ENCODE measurements at places on chromosomes 12 and 14. TPM values are rescaled to one million over a fixed set of nuclear protein-coding genes. Genes with fewer than 3 reads are reported as not detected.
A peak's percentile ranks its signal among the peaks of the same experiment; 100 is the strongest.

The PDE3A gene
- 1.6 TPM for total RNA-seq

The PDZRN4 gene
- not detected for total RNA-seq

The KLRK1 gene
- total RNA-seq: not detected

The SIX6 gene
- not detected for total RNA-seq

The PTGDR gene
- total RNA-seq: not detected

The PCED1B gene
- total RNA-seq: 9.0 TPM

The OR4K1 gene
- total RNA-seq: not detected

The CD163L1 gene
- 1.7 TPM for total RNA-seq

DNA sequence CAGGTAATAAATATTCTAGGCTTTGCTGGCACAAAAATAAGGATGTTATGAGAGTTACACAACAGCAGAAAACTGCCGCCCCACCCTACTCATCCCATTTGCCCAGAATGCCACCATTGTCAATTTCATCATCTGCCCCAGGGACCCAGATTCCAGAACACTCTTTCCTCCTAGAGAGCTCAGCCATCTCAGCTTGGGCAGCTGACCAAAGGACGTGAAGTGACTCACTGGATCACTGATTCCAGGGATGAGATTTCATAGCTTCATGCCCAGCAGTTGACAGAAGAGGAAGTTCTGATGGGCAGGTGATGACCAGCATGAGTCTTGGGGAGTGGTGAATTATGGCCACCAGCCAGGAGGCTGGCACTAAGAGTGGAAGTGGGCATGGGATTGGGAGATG is 450.3 kb downstream of the RMST start:
- DNase-seq: peak; percentile 25

- no peak for DNase-seq
Measured at GRCh38 chr12:118582863-118583262, 206.5 kb downstream of the SUDS3 start.

DNA sequence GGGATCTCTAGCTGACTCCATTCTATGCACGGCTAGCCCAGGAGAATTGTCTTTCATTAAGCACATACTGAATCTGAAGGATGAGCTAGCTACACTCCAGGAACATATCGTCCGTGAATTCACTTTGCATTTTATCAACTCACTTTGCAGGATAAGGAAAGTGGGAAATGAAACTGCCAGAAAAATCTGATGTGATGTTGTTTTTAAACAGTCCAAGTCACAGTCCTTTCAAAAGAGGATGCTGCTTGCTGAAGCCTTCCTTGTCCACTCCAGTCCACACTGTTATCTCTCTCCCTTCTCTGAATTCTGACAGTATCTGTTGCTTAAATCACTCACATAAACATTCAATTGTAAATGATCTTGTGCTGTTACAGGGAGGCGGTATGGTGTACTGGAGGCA is 12.7 kb upstream of the TMCC3 start:
- DNase-seq: no peak

DNA sequence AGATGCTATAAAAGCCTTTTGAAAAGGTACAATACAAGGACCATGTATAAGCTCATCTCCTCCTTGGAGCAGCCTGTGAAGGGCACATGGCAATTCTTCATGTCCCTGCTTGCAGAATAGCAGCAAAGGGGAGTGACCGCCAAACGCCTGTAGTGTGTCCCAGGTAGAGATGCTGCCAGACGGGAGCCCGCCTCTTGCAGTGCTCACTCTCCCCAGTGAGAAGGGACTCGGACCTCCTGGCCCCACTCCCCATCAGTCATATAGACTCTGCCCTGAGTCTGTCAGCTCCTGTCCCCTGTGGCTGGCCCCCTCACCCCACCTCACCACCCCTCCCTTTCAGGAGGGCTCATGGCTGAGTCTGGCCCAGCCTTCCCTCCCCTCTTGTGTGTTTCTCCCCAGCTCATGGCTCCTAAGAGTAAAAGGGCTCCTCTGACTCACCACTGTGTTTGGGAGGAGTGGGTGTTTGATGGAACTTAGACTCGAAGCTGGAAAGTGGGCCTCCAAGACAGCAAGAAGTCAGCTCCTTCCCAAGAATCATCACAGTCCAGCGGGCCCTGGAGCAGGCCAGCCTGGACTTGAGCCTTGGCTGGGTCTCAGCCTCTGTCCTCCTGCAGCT is 40.9 kb downstream of the DEGS2 start:
- no peak for DNase-seq

- DNase-seq: no peak
Measured at GRCh38 chr12:112979041-112979680, 842 bp downstream of the OAS2 start.

GRCh38 chr12:72234886-72235285 is 37.3 kb upstream of the TRHDE start:
- DNase-seq: no peak

- DNase-seq: no peak
Measured at GRCh38 chr14:26917086-26917485, 319.3 kb upstream of the NOVA1 start.

GRCh38 chr12:115687094-115687493 is 590.4 kb downstream of the MED13L start:
- DNase-seq: no peak

- no peak for DNase-seq
Measured at GRCh38 chr12:123151457-123152454, 866 bp upstream of the PITPNM2 start.

GRCh38 chr12:113162102-113163029 is 12.8 kb downstream of the CFAP73 start:
- DNase-seq: no peak

DNA sequence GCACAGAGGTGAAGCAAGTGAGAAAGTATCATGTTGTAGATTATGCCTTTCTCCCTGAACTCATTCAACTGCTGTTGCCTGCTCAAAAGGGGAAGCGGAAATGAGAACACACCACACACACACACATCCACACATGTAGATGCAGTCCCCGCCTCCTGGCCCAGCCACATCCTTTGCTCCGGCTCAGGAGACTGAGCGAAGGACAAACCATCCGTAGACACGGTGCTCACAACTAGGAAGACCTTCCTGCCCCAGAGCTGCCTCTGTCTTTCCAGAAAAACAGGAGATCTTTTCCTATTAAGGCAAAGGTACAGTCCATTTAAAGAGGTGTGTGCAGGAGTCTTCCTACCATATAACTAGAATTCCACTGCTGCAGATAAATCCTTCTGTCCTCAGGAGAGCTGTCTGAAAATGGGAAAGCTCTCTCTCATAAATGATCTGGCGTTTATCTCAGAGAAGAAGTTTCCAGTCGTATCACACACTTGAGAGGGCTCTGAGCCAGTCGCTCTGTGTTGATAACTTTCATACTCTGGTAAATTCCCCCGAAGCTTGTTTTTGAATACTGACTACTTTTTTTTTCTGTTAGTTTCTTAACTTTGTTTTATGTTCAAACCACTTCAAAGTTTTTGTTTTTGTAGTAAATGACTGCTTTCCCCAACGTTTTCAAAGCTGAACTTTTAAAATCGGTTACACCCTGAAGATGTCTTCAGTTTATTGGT is at the start of gene TESPA1:
Gene TESPA1 (minus strand): TSS at position 105 of the 719 bp plus-strand sequence. CDS start 10,200 bp downstream, outside the sequence.
- DNase-seq: no peak

GRCh38 chr12:6198985-6199530 is 1.1 kb upstream of the CD9 start:
- no peak for DNase-seq

DNA sequence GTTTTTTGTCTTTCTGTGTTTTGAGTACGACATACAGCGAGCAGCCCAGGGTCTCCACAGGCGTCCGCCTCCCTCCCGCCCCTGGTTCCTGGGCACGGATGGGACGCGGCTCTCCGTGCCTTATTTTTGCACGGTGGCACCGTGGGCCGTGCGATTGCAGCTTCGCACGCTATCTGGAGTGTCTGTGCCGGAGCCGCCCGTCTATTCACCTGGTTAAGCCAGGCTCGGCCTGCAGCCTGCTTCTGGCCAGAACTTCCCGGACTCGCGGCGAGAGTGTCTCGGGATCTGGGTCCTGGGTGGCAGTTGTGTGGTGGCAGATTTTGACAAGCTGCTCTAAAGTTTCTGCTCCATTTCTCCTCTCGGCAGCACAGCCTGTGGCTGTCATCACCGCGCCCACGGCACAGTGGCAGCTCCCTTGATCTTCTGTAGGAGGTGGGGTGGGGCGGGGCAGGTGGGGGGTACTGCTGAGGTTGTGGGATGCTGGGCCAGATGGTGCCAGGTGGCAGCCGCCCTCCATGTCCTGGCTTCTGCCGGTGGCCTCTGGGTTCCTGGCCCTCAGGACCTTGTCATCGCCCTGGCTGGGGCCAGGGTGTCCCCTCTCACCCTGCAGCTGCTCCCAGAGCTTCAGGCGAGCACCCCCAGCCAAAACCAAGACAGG is 2.9 kb downstream of the MMP17 start:
- no peak for DNase-seq

- DNase-seq: no peak
Measured at GRCh38 chr12:128056136-128056801, 210.7 kb upstream of the TMEM132C start.

- DNase-seq: no peak
Measured at GRCh38 chr14:68164711-68165113, 345.1 kb downstream of the RAD51B start.

DNA sequence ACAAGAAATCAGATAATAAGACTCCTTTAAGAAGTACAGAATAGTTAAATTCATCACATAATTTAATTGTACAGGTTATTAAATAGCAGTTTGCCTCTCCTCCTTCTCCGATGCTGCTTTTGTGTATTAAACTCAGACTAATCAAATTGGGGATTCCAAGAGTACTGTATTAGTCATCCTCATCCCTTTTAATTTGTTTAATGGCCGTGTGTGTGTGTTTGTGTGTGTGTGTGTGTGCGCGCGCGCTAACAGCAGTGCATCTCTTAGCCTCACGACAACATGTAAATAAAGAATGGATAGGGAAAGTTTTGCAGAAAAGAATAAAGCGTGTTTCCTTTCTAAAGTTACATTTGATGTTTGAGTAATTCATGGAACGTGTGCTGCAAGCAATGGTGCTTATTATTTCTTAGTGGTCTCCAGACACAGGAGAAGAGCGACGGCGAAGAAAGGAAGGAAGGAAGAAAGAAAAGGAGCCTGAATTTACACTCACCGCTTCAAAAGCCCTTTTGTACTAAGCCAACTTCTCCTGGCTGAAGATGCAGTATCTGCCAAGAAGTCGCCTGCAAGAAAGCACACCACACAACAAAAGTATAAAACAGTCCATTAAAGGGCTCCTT is 220.3 kb downstream of the ASCL1 start:
- DNase-seq: no peak

DNA sequence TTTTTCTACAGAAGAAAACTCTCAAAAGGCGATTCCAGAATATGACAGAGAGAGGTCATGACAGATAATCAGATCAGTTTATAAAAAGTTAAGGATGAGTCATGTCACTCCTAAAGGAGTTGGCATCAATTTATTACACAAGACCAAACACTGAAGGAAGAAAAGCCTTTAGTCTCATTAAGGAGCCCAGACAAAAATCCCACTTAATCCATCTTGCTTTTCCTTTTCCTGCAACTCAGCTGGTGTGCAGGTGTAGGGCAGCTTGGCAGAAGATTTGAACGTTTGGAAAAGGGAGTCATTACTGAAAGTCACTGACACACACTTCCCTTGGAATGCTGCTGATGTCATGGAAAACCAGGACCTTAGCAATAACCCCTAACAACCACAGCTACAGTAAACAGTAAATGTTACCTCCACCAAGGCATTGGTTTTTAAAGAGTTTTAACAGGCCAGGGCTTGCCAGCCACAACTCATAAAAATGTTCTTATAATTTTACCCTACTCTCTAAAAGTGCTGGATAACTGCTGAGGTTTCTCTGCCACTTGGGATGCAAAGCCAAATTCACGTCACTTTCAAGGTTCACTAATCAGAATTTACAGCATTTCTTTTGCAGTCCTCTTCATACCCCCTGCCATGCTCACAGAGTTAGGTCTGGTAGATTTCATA is 320.6 kb downstream of the RAD51B start:
- peak; percentile 99 for DNase-seq

GRCh38 chr12:106867651-106868050 is 88.1 kb upstream of the TMEM263 start:
- DNase-seq: no peak

DNA sequence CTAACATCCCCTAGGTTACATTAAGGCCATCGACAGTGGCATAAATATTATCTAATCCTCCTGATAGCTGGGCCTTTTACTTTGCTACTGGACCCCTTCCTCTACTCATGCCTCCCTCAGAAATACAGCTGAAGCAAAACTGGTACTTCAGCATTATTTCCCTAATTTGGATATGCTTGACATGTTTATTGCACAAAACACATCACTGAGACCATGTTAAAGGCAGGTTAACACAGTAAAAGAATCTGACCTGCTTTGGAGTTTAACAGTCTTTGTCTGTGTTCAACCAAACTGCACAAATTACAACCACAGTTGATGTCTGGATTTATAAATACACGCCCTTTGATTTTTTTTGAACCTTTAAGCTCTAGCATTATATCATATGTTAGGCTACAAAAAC is 156.6 kb downstream of the FOXA1 start:
- no peak for DNase-seq

GRCh38 chr12:120677765-120678473 is 9.0 kb upstream of the MLEC start:
- no peak for DNase-seq

DNA sequence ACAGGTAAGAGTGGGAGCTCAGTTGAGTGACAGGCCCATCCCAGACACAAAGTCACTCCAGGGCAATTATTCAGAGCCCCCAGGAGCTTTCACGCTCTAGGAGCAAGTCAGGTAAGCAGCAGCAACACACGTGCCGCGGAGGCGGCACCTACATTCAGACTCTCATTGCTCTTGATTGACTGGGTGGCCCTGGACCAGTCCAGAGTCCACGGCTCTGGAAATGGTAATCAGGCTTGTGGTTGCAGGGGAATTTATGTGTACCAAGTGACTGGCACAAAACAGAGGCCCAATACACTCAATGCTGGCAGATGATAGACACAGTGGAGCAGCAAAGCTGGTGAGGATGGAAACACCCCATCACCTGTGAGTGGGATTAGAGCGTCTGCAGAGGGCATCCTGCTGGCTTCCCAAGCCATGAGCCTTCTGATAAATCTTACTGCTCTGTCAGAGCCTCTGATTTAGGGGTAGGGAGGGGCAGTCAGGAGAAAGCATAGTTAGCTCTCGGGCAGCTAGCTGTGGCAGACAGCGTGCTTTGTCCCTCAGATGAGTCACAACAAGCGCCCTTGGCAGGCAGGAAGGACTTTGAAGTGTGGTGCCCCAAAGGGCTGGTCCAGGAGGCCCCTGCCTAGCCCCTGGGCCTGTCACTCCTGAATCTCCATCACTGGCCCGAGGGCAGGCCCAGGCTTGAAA is 344.7 kb downstream of the CACNA1C start:
- DNase-seq: no peak

All from epithelial cell of proximal tubule (primary cell).